ENCODE measurements at places on chromosomes 5 and 9.

- DNase-seq, result no peak
These were observed 106.9 kb downstream of the ROR2 start for GRCh38 chr9:91843093-91843492.

GRCh38 chr5:111074244-111074643 is 2.7 kb downstream of the TSLP start:
- no peak for DNase-seq

- no peak for DNase-seq
These were observed 396.5 kb upstream of the MEF2C start for GRCh38 chr5:89279391-89280036.

GRCh38 chr5:147809830-147810666 is 21.4 kb downstream of the SPINK1 start:
- DNase-seq, result no peak

DNA sequence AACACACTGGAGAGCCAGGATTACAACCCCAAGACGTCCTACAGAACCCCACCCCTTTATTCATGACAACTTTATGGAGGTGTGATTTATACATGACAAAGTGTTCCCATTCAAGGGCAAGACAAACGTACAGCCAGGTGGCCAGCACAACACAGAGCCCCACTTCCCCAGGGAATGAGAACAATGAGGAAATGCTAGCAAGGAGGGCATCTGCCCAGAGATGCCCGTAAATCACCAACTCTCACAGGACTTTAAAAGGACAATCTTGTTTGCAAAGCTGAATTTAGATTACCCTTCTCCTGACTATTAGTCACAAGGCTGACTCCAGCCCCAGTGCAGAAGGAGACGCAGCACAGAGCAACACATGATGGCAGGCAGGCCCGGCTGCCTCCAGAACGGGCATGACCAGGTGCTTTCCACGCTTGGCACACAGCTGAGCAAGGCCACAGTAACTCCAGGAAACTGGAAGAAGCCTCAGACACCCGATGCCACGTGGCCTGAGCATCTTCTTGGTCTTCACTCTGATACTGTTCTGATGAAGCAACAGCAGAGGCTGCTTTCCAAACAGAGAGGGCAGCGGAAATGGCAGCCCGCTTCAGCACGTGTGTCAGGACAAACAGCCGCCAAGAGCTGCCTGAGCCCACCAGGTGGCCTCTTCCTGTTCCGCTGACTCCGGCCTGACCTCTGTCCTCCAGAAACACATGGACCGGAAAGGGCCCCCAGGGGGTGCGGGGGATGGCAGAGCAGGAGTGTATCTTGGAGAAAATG is 51.4 kb downstream of the ROR2 start:
- no peak for DNase-seq
